Substantia nigra (tissue), 51 donors: ENCODE measurements at places on chromosomes 4 and X.

DNA sequence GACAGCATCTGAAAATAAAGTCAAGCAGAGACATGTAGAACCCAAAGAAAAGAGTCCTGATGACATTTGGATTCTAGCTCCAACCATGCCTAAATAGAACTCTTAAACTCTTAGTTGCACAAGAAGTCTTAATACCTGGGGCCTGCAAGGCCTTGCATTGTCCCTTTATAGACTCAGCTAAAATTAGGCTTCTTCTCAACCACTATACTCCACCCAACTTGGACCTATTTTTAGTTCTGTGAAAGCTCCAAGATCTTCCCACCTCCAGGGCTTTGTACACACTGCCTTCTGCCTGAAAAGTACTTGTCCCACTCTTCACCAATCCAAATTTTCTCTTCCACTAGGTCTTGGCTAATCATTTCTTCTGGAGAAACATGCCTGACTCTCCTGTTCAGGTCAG lies 36.5 kb downstream of the PLK4 start:
- DNase-seq = no peak

DNA sequence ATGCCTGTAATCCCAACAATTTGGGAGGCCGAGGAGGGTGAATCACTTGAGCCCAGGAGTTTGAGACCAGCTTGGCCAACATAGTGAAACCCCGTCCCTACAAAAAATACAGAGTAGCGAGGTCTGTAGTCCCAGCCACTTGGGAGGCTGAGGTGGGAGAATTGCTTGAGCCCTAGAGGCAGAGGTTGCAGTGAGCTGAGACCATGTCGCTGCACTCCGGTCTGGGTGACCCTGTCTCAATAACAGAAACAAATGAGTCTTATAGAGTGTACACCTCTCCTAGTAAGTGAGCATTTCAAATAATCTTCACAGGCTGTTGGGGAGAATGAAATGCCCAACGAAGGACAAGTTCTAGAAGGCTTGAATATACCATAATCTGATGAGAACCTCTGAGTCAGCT lies 5.5 kb downstream of the UCHL1 start:
- no peak for DNase-seq

DNA sequence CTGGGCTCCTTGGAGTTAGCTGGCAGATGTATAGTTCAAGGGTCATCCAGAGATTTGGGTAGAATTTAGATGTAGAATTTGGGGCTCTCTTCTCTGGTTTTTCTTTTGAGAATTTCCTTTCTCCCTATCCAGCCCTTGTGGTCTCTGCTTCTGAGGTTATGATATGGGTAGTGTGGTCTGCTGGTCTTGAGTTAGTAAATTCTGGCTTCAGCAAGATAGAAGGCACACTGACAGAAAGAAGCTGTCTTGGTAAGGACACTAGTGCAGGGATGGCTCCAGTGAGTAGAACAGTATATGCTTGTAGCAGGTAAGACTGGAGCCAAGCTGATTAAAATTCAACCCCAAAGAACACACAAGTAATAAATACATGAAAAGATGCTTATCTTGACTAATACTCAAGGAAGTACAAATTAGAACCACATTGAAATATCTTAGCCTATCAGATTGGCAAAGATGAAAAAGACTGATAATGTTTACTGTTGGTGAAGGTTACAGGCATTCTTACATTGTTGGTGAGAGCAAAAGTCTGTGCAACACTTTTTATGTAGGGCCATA lies 2.1 kb upstream of the IL9R start:
- DNase-seq = no peak

- DNase-seq = no peak
These were observed 470.2 kb downstream of the SPRY1 start for GRCh38 chr4:123866796-123867195.

DNA sequence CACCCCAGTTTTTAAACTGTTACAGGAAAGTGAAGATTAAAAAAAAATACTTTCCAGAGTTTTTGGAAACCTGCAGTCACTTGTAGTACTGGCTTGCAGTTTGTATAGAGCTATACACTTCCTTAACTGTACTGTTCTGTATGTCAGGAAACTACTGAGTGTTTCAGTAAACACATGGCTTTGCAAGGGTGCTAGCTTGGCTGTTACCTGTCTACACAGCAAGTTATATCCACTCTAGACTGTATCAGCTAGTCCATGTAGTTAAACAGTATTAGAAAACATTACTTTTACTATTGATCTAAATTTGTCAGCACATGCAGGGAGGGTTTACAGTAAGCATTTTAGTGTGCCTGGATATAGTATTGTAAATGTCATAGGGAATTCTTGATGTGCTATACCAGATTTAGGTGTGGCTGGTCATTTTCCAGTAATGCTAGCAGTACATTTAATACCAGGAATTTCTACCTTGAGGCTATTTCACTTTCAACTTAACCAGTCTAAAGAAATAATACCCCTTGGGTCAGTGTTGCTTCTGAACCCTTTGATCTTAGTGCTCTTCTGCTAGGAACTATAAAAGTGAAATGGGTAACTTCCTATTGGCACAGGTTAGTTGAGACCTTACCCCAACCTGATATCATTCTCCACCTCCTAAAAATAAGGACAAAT lies 192.3 kb upstream of the ANKRD50 start:
- no peak for DNase-seq

DNA sequence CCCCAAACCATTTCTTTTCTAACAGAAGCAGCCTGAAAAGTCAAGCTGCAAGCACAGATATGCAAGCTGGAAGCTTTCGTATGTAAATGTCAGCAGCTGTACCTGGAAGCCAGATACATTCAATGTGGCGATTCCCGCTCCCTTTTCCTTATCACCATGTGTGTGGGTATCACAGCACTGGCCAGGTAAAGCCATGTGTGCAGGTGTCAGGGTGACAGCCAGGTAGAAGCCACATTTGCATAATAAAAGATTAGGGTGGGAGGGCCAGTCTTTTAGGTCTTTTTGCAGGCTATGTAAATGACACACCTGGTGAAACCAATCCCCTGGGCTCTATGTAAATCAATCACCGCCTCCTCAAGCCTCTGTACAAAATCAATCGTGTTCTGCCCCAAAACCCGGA lies 50.1 kb downstream of the RXFP1 start:
- no peak for DNase-seq

DNA sequence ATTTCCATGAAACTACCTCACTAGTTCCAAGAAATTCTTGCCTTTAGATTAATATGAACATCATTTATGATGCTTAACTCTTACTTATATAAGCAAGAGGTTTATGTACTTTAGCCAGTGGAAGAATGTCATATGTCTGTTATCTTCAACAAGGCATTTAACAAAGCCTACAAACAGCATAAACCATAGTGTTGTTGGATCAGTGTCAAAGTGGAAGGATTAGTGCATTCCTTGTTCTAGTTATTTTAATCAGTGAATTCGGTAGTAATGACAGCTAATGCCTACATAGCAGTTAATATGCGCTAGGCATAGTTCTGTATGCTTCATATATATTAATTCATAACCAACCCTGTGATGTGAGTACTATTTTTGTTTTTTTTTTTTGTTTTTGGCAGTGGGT lies 3.1 kb downstream of the PI4K2B start:
- no peak for DNase-seq

- DNase-seq = no peak
These were observed 137.0 kb upstream of the MED14 start for GRCh38 chrX:40872351-40872750.

GRCh38 chr4:144518181-144518895 lies 127.6 kb upstream of the HHIP start:
- DNase-seq = no peak

GRCh38 chr4:23290656-23291055 lies 597.9 kb downstream of the GBA3 start:
- DNase-seq = no peak

DNA sequence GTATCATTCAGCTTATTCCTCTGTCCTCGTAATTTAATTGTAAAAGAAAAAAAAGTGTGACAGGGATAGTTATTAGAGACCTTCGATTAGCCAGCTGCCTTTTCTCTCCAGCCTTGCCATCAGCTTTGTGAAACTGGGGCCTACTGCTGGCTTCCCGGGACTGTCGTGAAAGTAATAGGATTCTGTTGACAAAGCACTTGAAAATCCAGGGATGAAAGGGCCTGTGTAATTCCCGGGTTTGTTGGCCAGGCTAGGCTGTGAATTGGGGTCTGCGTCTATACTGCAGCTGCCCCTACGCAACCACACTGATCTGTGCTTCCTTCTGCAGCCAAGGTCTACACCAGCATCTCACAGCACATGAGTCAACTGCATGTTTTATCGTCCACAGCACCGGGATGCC lies 120.4 kb upstream of the SCML1 start:
- DNase-seq = no peak

DNA sequence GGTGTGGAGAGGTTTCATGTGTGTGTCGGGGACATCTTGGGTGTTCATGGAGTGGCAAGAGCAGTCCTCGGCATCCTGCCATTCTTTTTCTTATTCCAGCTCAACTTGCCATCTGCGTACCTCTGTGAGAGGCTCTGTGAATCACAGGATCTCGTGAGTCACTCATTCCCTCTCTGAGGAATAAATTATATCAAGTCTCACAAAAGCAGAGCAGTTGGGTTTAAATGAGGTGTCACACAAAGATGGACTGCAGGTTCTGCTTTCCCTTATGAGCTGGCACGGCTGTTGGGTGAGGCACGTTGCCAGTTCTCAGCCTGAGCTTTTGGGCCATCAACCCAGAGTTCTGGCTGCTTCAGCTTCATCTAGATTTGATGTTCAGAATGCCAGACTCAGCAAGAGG lies 6.8 kb upstream of the OCIAD2 start:
- DNase-seq = no peak

DNA sequence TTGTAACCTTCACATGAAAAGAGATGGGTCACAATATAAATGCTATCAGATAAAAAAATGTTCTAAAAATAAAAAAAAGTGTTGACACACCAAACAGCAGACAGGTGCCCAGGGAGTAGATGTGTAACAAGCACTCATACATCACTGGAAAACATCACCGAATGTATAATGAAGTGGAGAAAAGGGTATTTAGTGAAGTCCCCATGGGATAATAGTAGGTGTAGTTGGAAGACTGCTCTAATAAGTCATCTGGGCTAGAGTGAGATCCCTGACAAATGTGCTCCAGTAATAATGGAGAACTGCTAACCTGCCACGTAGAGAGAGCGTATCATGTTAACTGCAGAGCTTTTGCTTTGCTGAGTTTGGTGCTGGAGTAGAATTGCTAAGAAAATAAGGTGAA lies 152.0 kb downstream of the GRIA2 start:
- DNase-seq = no peak

DNA sequence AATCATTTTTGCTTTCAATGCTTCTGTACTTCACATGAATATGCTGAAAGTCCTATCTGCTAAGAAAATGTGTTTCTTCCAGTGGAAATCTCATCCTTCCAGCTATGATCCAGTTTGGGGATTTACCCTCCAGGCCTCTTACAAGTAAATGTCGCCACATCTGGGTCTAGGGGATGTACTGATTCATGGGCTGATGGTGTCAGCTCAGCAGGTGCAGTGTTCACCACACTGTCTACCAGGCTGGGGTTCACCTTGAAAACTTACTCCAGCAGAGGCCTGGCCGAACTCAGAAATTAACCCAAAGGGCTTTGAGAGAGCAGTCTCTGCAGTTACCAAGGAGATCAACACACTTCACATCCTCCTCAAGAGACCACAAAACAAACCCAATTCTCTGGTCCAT lies 154.3 kb downstream of the TSPAN5 start:
- no peak for DNase-seq

- no peak for DNase-seq
These were observed 12.4 kb upstream of the ARHGAP6 start for GRCh38 chrX:11678158-11678557.

DNA sequence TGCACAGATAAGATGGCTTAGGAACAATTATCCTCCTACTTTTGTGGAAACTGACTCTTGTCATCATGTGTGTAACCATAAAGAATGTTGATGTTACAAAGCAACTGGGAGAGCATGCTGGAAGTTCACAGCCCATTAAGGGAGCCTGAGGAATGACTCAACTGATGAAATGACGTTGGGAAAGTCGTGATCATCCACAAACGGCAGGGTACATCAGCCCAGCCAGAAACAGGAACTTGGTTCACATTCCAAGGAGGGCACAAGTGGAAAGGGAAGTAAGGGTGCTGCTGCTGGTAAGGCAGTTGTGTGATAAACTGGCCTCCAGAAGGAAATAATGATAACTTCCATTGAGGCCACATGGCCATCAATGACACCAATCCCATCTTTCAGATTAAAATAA lies 6.7 kb downstream of the TEC start:
- no peak for DNase-seq

DNA sequence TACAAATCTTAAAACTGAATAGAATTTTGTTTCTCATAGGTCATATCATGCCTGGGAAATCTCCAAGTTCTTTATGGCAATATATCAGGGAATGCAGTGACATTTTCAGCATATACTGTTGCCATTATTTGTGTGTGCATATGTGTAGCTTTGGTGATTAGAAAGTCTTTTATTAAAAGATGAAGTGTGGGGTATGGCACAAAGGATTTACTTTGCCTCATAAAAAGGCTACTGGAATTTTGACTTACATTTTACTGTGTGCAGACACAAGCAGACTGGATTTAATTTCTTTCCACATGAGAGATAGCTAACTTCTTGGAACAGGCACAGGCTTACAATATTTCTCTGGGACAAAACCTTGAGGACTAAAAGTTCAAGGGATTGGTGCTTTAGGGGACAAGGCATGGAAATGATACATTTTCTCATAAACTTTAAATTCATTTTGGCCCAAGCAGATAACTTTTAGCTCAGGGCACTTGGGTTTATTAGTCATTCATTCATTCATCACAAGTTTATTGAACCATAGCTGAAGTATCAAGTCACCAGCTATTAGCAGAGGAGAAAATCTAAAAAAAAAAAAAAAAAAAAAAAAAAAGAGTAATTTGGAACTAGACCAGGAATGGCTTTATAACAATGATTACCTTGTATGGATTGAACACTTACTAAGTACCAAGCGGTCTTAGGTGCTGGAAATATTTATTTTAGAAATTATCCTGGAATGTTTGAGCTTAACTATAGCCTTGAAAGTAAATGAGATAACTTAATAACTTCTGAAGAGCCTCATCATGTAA lies 191.5 kb downstream of the SLIT2 start:
- DNase-seq = no peak

- DNase-seq = no peak
These were observed 26.3 kb downstream of the CHIC2 start for GRCh38 chr4:54038056-54038455.

DNA sequence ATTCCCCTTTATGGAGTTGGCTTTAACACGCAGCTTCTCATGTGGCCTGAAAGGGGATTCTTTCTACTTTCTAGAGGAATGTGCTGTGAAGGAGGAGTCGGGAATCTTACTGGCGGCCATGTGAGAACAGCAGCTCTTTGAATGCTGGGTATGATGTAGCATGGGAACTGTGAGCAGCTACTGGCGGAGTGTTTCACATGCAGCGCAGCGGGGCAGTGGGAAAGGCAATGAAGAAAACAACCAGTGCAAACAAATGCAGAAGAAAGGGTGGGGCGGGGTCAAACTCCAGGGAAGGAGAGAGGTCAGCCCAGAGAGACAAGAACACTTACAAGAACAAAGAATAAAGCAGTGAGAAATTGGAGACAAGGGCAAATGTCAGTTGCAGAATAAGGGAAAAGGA lies 363.8 kb upstream of the FTHL17 start:
- no peak for DNase-seq

DNA sequence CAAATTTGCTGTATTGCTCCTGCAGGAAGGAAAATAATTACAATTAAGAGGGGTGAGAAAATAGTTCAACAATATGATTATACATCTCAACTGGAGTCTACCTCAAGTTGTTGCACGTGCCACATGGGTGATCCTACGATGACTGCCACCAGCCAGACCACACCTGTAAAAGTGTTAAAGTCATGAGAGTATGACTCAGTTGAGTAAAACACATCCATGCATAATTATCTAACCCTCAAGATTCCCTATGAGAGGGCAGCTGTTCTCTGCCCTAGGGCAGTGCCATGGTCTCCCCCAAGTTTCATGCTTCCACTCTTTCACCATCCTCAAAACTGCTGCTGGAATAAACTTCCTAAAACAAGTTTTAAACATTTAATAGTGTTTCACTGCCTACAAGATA lies 44.1 kb downstream of the QRFPR start:
- no peak for DNase-seq
